ENCODE measurements at places on chromosomes 6 and 20. TPM values are rescaled to one million over a fixed set of nuclear protein-coding genes. Genes with fewer than 3 reads are reported as not detected.

Gene GNAS-AS1
- total RNA-seq = 1.5 TPM

Gene DSTN
- total RNA-seq = 684 TPM

Gene GATA5
- total RNA-seq = not detected

Gene FBXO9
- total RNA-seq = 79.9 TPM

Gene BTNL2
- total RNA-seq = not detected

Gene CRIP3
- total RNA-seq = 1.8 TPM

Gene TINAG
- not detected for total RNA-seq

Gene CTCFL
- total RNA-seq = not detected

Gene SLC52A3
- total RNA-seq = not detected

- no peak for DNase-seq
These were observed 16.0 kb downstream of the MYH7B start for GRCh38 chr20:34971561-34972235.

DNA sequence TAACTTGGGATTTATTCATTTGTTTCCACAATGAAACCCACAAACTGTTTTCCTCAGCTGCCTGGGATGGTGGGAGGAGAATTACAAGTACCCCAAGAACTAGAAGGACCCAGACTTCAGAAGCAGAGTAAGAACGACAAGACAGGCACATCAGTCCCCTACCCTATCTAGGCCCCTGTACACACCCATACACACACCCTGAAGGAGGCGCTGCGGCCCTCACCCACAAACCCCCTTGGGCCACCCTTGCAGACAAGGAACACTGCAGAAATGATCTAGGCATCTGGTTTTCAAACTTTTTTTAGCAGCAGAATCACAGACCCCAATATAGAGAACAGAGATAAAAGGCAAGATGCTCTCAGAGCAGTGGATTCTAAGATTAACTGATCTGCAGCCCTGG is 55.0 kb downstream of the TRERF1 start:
- DNase-seq = no peak

- no peak for DNase-seq
These were observed 13.6 kb upstream of the SRSF6 start for GRCh38 chr20:43444107-43444506.

- DNase-seq = no peak
These were observed 1258.7 kb upstream of the GJE1 start for GRCh38 chr6:140874066-140874465.

DNA sequence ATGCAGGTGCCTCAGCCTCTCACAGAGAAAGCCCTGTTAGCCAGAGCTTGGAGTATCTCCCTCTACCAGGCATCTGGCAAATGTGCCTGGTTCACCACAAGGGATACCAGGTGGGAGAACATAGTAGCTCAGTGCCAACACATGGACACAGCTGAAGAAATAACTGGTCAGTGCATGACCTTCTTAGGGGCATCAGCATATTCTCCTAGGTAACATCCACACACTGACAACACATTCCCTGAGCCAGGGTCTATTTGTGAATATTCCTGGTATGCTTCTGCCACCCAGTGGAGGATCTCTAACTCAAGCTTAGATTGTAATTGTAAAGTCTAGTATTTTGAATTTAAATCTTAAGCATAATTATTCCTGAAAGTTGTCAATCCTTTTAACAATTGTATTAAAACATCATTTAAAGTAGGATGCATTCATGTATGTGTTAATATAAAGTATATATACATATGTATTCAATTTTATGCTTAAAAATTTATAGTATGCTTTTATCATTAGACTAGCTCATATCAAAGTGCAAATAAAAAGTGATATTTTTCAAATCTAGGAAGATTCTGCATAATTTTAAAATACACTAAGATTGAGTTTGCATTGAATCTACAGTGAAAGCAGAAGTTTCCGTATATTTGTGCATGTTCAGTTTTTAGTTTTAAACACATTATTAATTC is 45.3 kb upstream of the COL21A1 start:
- DNase-seq = no peak

DNA sequence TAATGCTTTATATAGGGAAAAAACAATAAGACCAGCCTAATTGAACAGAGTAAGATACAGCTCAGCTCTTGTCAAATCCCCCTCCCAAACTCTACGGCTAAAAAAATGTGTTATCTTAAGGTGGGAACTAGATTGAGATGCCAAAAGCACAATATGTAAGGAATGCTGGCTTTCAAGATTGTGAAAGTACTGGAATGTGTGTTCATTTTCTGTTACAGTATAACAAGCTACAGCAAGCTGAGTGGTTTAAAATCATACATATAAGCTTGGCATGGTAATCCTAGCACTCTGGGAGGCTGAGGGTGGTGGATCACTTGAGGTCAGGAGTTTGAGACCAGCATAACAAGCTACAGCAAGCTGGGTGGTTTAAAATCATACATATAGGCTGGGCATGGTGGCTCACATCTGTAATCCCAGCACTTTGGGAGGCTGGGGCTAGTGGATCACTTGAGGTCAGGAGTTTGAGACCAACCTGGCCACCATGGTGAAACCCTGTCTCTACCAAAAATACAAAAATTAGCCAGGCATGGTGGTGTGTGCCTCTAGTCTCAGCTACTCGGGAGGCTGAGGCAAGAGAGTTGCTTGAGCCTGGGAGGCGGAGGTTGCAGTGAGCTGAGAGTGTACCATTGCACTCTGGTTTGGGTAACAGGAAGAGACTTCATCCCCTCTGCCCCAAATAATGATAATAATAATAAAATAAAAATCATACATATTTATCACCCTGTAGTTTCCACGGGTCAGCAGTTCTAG is 297.7 kb downstream of the DOK5 start:
- DNase-seq = no peak

- no peak for DNase-seq
These were observed 94.7 kb upstream of the AHI1 start for GRCh38 chr6:135592276-135592675.

- DNase-seq = no peak
These were observed 250.9 kb downstream of the UTRN start for GRCh38 chr6:144536079-144536478.

DNA sequence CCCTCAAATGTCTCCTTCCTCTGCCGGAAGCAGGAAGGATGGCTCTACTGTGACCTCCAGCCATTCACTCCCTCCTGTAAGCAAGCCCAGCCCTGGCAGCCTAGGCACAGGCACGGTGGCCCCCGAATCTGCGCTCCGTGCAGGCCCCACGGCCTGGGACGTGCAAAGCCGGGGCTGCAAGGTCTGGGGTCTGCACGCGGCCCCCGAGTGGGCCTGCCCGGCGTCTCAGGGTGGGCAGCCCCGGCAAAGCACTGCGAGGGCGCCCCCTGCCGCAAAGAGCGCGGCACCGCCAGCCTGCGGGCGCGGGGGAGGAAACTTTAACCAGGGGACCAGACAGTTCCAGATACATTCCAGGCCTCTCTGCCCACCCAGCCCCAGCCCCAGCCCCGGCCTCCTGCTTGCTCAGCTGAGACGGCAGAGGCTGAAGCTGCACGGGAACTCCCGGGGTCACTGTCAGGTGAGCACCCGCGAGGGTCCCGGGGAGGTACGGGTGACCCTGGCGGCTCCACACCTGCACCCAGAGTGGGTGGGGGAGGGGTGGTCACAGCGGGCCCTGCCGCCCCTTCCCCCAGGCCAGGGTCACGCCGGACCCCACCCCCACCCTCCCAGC is 98.8 kb downstream of the ASXL1 start:
- peak; percentile 89 for DNase-seq

GRCh38 chr6:109793021-109793420 is 101.9 kb downstream of the FIG4 start:
- no peak for DNase-seq

DNA sequence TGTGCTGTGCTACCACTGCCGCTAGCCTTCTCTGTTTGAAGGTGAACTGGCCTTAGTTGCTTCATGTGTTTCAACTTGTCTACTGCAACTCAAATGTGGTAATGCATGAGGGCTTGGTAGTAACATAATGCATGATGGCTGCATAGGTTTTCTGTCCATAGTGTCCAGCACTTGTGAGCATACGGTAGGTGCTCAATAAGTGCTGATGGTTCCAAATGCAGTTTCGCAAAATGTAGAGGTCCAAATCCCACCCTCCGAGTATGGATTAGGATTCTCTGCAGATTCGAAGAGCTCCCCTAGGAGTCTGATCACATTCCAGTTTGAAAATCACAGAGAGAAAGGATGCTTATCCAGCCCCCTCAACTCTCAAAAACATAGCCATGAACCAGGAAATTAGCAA is 64.2 kb downstream of the FGD2 start:
- DNase-seq = no peak

- DNase-seq = no peak
These were observed 49.1 kb downstream of the RFPL4B start for GRCh38 chr6:112396221-112396620.

- DNase-seq = no peak
These were observed 15.9 kb downstream of the CPNE1 start for GRCh38 chr20:35648836-35649235.

DNA sequence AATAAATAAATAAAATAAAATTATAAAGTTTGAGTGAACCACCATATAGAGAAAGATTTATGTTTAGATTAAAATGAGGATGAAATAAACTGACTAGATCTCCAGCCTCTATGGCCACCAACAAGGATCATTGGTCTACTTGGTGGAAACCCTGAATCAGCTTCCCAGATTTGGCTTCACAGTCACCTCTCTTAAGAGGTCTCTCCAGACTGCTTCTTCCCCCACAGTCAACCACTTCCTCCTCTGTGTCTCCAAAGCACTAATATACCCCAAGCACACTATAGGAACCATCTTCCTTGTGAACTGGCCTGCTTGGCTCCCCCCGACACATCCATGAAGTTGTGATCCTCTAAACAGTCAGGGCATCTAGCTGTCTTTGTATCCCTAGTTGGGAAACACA is 529.6 kb upstream of the RNF217 start:
- DNase-seq = no peak

DNA sequence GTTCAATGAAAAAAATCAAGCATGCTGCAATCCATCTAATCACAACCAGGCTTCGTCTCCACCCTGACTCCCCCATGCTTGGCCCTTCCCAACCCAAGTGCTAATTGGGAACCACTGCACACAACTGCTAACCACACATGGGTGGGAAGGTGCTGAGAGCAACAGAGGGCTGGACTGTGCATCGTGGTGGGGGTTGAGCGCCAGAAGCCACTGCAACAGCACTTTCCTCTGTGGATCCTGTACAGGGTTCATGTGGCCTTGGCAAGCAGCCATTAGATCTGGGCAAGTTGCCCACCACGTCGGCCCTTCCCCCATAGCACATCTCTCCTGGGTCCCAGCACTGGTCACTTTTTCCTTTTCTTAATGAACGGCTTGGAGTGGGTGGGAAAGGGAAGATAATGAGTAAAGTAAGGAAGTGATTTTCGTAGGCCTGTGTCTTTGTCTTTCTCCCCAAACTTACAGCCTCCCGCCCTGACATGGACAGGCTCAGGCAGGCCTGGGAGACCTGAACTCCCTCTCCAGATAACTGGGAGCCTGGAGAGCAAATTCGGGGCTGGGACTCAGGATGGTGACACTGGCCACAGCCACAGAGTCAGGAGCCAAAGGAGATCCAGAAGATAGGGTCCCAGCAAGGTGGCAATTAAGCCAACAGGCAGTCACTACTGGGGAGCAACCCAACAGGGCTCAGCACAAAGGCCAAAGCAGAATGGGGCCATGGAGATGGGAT is 34.4 kb upstream of the MRPS10 start:
- DNase-seq = no peak

DNA sequence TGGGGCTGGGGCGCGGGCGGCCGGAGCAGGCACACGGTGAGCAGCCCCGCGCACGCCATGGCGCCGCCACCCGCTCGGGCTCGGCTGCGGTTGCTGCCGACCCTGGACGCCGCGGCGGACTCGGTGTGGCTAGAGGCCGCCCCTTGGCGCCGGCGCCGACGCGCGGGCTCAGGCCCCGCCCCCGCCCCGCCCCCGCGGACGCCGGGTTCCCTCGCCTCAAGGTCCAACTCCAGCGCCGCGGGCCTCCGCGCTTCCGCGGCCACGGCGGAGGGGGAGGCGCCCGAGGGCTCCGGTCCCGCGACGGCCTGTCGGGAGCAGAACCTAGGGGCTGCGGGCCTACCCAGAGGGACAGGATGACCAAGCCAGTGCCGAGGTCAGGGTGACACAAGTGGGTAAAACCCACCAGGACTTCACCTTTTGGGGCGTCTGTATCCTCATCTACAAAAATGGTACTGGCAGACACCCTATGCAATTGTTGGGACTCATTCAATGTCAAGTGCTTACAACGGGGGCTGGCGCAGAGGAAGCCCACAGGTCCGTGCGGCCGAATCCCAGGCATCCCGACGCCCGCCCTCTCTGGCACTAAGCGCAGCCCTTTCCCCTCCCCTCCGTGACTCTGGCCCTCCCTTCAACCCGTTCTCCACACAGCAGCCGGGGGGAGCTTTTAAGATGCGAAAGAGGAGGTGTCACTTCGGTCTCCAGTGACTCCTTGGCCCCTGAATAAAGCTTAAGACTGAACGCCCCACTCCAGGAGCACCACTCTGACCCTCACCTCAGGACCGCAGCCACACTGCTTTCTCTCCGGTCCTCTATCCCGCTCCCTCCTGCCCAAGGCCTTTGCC is at the start of gene NECAB3:
Gene NECAB3 (minus strand): TSS at position 135 of the 842 bp plus-strand sequence. CDS start 76 bp downstream, at position 59.
- peak; percentile 92 for DNase-seq

- DNase-seq = no peak
These were observed 101.0 kb downstream of the NRN1 start for GRCh38 chr6:5905431-5906339.

GRCh38 chr6:167209577-167209975 is 51.8 kb upstream of the GPR31 start:
- DNase-seq = no peak

DNA sequence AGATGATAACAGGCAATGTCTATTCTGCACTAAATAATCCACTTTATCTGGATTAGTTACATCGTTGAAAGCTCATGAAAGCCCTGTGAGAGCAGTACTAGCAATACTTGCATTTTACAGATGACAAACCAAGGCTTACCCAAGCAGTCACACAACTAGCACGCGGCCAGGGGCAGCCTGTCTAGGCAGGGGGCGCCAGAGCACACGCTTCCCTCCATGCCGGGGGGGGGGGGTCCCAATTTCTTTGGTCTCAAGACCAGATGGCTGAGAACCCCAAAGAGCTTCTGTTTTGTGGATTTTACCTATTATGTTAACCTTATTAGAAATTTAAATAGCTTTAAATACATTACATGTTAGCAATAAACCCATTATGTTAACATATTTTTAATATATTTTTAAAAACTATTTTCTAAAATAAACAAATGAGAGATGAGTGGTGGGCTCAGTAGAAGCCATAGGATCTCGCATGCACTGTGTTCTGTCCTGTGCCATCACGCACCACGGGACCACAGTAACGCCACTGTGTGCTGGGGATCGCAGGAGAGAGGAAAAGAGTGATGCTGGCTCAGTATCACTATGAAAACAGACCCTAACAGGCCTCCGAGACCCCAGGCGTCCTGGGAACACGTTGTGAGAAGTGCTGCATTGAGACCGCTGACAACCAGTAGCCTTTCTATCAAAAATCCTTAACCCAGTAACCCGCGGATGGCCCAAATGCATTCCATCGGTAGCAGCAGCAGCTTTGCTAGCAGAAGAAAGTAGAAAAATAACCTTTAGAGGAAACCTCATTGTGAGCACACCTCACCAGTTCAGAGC is 5.3 kb upstream of the PRR18 start:
- DNase-seq = no peak

- no peak for DNase-seq
These were observed 601.5 kb downstream of the UTRN start for GRCh38 chr6:144886682-144887081.
